Ureter (tissue), 1 donor: ENCODE measurements at places on chromosomes 7 and 10. TPM values are rescaled to one million over a fixed set of nuclear protein-coding genes. Genes with fewer than 3 reads are reported as not detected.

- DNase-seq: no peak
Observed at GRCh38 chr7:22601408-22601807, 101.4 kb upstream of the STEAP1B start.

PDE1C gene
- total RNA-seq: 12.2 TPM

MKX gene
- total RNA-seq: 0.94 TPM

GRCh38 chr10:12480440-12480839, 131.1 kb downstream of the CAMK1D start:
- DNase-seq: no peak

LEP gene
- total RNA-seq: 0.89 TPM

- no peak for DNase-seq
Observed at GRCh38 chr10:14040787-14041631, 289.7 kb downstream of the FRMD4A start.

- DNase-seq: no peak
Observed at GRCh38 chr10:14543046-14543903, 212.6 kb upstream of the FRMD4A start.
